ENCODE measurements at places on chromosomes 7 and 10. TPM values are rescaled to one million over a fixed set of nuclear protein-coding genes. Genes with fewer than 3 reads are reported as not detected.

CFAP46 gene
- total RNA-seq: 0.99 TPM

TRRAP gene
- total RNA-seq: 15.5 TPM

DNA sequence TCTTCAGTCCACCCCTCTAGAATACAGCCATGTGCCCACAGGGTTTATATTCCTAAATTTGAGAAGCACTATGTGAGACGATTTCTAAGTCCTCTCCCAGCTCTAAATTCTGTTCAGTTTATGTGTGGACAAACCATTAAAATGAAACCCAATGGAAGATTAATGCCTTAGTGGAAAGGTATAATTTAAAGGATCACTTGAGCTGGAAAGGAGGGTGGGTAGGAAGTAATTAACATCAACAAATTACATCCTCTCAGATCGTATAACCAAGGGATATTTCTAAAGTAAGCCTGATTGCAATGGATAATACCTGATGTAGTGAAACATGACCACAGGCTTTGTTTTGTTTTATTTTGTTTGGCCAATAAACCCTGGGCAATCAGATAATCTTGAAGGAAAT lies 511.0 kb upstream of the COBL start:
- H3K4me1 ChIP-seq: no peaks in the 10 kb centered on the region
- DNase-seq: no peak
- no peaks in the 10 kb centered on the region for H3K36me3 ChIP-seq
- H3K4me3 ChIP-seq: no peak overlapping the region
- no peaks in the 10 kb centered on the region for H3K27me3 ChIP-seq

DNA sequence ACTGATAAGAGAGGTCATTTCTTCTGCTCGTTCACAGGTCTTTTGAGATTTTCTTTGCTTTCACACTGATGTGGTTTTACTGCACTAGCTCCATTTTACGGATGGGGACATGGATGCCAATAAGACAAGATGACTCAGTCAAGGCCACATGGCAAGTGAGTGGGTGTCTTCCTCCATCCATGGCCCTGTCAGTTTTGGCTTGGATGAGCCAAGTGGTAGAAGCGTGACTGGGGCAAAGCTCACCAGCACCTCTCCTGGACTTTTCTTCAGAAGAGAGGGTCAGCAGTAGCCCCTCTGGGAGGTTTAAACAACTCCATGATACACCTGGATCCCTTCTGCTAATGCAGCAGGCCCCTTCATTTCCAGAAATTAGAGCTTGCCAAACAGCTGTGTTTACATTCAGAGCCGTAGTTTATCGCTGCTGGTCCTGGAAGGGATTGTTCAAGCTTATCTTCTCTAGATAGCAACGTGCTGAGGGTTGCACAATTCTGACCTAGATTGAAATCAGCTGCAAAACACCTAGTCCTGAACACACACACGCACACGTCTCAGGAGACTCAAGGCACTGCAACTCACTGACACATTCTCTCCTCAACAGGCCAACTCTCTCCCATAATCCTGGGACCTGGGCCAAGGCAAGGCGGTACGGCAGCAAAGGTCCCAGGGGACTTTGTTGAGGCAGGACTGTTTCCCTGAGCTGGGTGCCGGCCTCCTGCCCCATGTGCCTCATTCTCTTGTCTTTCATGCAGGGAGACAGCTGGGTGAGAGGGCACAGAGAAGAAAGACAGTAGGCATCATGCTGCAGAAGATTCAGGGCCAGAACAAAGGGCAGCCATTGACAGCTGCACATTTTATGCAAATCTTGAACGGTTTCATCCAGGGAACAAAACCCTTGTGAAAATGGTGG lies 14.2 kb upstream of the PDCD4 start:
- no peaks in the 10 kb centered on the region for H3K27me3 ChIP-seq
- H3K4me3 ChIP-seq: no peak overlapping the region
- H3K4me1 ChIP-seq: peaks cover 35% of the 10 kb centered on the region
- no peaks in the 10 kb centered on the region for H3K36me3 ChIP-seq
- H3K27ac ChIP-seq: peak overlapping the region; percentile 67
- DNase-seq: no peak

PNLIP gene
- total RNA-seq: not detected

AS3MT gene
- 17.2 TPM for total RNA-seq

GRCh38 chr7:3762146-3762831 lies 461.2 kb downstream of the SDK1 start:
- no peaks in the 10 kb centered on the region for H3K27me3 ChIP-seq
- H3K36me3 ChIP-seq: no peaks in the 10 kb centered on the region
- DNase-seq: no peak
- no peak overlapping the region for H3K27ac ChIP-seq
